ENCODE measurements at places on chromosomes 7 and 10. TPM values are rescaled to one million over a fixed set of nuclear protein-coding genes. Genes with fewer than 3 reads are reported as not detected.

SCRN1 gene
- polyA plus RNA-seq, result 52.3 TPM

DNA sequence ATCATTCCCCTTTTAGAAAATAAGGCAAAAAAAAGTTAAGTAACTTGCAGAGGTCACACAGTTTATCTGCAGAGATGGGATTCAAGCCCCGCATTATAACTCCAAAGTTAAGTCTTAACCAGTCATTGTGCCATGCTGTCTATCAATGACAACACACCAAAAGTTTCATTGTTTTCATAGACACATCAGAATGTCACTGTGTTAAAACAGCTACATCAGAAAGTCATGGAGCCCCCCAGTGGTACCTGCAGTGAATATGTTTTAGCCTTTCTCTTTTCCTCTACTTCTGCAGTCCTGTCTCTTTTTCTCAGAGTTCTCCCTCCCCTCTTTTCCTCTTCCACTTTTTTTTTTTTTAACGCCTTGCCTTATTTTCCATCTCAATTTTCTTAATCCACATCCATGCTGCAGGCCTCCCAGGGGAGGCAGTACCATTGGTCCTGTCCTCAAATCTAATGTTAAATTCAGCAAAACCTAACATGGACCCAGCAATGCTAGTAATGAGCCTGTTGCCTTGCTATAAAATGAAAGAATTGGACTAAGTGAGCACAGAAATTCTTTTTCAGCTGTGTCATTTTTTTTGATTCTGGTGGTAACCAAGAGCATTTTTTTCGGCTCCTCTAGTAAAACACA is 3.8 kb upstream of the NRCAM start:
- no peak for DNase-seq

- no peak for DNase-seq
These were observed 77.5 kb upstream of the TOMM7 start for GRCh38 chr7:22900101-22900500.

- DNase-seq, result no peak
These were observed 78.0 kb upstream of the ADRB1 start for GRCh38 chr10:113965683-113966082.

GRCh38 chr10:92328993-92329392 is 38.0 kb downstream of the MARCHF5 start:
- peak; percentile 32 for DNase-seq

- DNase-seq, result no peak
These were observed 165.7 kb upstream of the MAGI2 start for GRCh38 chr7:79619216-79619615.

DNA sequence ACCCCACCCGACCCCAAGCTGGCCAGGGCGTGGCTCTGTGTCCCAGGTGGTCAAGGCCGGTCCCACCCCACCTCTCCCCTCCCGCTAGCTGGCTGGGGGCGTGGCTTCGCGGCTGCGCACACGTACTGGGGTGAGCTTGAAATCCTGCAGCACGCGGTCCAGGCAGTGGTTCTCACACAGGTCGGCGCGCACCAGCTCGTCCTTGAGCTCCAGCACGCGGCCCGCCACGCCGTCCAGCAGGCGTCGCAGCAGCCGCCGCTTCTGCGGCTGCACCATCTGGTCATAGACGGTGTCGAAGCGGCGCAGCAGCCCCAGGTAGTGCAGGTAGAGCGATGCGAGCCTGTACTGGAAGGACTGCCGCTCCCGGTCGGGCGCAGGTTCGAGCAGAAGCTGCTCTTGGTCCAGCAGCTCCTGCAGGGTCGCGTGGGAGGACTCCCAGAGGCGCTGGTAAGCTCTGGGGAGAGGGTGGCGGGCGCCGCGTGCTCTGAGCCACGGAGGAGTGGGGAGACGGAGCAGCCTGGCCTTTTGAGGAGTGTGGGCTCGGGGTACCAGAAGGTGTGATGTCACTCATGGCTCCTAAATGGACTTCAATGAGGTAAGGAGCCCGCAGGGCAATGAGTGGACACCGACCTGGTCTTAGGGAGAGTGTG is 5.8 kb downstream of the H2BK1 start:
- no peak for DNase-seq

All from keratinocyte (primary cell).